ENCODE measurements at places on chromosomes 6 and 20. TPM values are rescaled to one million over a fixed set of nuclear protein-coding genes. Genes with fewer than 3 reads are reported as not detected.

Gene GRM1
- not detected for polyA plus RNA-seq

Gene IP6K3
- not detected for polyA plus RNA-seq

Gene STMN3
- polyA plus RNA-seq, result 0.10 TPM

Gene OPN5
- not detected for polyA plus RNA-seq

Gene CST5
- not detected for polyA plus RNA-seq

Gene PRR18
- polyA plus RNA-seq, result not detected

Gene CFB
- polyA plus RNA-seq, result 0.37 TPM

Gene TOX2
- polyA plus RNA-seq, result 0.39 TPM

Gene BMP2
- polyA plus RNA-seq, result not detected

Gene TCP11
- polyA plus RNA-seq, result not detected

Gene FERMT1
- polyA plus RNA-seq, result not detected

Gene SLC22A16
- polyA plus RNA-seq, result 15.6 TPM

Gene PRDM13
- polyA plus RNA-seq, result not detected

GRCh38 chr20:32789896-32790750, 27.9 kb downstream of the DNMT3B start:
- H3K27me3 ChIP-seq, result no peaks in the 10 kb centered on the region
- DNase-seq, result peak; percentile 54
- H3K36me3 ChIP-seq, result no peaks in the 10 kb centered on the region
- no peak overlapping the region for H3K4me3 ChIP-seq

- H3K27me3 ChIP-seq, result no peaks in the 10 kb centered on the region
- peak overlapping the region; percentile 8 for H3K27ac ChIP-seq
- no peak for DNase-seq
Observed at GRCh38 chr6:161082215-161082614, 90.6 kb downstream of the MAP3K4 start.

GRCh38 chr20:63179687-63180568, 36.0 kb downstream of the YTHDF1 start:
- no peaks in the 10 kb centered on the region for H3K4me1 ChIP-seq
- no peak for DNase-seq
- no peak overlapping the region for H3K27ac ChIP-seq
- no peak overlapping the region for H3K4me3 ChIP-seq
- no peaks in the 10 kb centered on the region for H3K36me3 ChIP-seq

GRCh38 chr20:10924644-10925201, 250.9 kb upstream of the JAG1 start:
- no peak overlapping the region for H3K4me3 ChIP-seq
- no peaks in the 10 kb centered on the region for H3K4me1 ChIP-seq
- H3K27ac ChIP-seq, result no peak overlapping the region

DNA sequence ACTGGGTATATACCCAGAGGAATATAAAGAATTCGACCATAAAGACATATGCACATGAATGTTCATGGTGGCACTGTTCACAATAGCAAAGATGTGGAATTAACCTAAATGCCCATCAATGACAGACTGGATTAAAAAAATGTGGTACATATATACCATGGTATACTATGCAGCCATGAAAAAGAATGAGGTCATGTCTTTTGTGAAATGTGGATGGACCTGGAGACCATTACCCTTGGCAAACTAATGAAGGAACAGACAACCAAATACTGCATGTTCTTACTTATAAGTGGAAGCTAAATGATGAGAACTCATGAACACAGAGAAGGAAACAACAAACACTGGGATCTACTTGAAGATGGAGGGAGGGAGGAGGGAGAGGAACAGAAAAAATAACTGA, 186.7 kb upstream of the SSTR4 start:
- H3K4me1 ChIP-seq, result no peaks in the 10 kb centered on the region
- no peaks in the 10 kb centered on the region for H3K36me3 ChIP-seq
- H3K4me3 ChIP-seq, result no peak overlapping the region
- H3K27me3 ChIP-seq, result no peaks in the 10 kb centered on the region

GRCh38 chr6:31578184-31579118, 3.1 kb downstream of the TNF start:
- no peak overlapping the region for H3K27ac ChIP-seq
- H3K27me3 ChIP-seq, result no peaks in the 10 kb centered on the region
- no peak for DNase-seq
- H3K36me3 ChIP-seq, result peaks cover 18% of the 10 kb centered on the region
- H3K4me1 ChIP-seq, result peaks cover 89% of the 10 kb centered on the region

GRCh38 chr6:169172456-169172855, 81.2 kb downstream of the THBS2 start:
- H3K27ac ChIP-seq, result no peak overlapping the region
- no peaks in the 10 kb centered on the region for H3K4me1 ChIP-seq
- H3K36me3 ChIP-seq, result no peaks in the 10 kb centered on the region

GRCh38 chr6:38509713-38510112, 130.0 kb downstream of the BTBD9 start:
- H3K27me3 ChIP-seq, result no peaks in the 10 kb centered on the region
- DNase-seq, result no peak
- H3K27ac ChIP-seq, result no peak overlapping the region
- no peaks in the 10 kb centered on the region for H3K36me3 ChIP-seq
- H3K4me1 ChIP-seq, result peaks cover 23% of the 10 kb centered on the region

DNA sequence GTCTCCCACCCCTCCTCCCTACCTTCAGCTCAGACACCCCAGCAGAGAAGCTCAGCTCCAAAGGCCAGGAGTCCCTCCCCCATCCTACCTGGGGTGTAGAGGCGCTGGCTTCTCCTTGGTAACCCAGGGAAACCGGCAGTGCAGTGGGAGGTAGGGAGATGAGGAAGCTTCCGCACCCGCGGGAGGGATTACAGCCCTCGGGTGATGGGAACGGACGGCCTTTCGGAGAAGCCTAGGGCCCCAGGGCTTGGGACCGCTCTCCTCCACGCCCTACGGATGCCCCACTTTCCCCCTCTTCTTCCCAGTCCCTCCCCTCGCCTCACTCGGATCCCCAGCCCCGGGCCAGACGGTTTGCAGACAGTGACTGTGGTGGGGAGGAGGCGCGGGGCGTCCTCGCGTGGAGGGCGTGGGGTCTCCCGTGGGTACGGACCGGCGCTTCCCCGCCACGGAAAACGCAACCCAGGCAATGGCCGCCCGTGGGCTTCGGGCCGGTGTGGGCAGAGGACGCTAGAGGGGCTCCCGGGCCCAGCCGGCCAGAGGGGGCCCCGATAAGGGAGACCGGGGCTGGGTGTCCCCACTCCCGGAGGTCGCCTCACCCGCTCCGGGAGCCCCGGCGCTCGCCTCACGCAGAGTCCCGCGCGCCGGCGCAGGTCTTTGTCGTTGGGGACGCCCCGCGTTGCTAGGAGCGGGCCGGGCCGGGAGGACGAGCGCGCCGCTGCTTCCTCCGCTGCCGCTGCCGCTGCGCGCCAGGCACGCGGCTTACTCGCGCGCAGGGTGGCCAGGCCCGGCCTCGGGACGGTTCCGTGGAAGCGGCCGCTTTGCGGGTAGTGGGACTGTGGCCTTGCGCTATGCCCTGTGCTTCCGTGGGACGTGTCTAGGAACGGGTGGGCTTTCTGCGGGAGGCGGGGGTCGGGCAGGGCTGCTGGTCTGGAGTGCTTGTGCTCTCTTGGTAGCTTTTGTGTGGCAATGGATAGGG, 15.8 kb downstream of the AARS2 start:
- H3K36me3 ChIP-seq, result peaks cover 21% of the 10 kb centered on the region
- H3K4me1 ChIP-seq, result peaks cover 9% of the 10 kb centered on the region
- peaks cover 43% of the 10 kb centered on the region for H3K27me3 ChIP-seq
- H3K27ac ChIP-seq, result no peak overlapping the region
- H3K4me3 ChIP-seq, result no peak overlapping the region
- no peak for DNase-seq

DNA sequence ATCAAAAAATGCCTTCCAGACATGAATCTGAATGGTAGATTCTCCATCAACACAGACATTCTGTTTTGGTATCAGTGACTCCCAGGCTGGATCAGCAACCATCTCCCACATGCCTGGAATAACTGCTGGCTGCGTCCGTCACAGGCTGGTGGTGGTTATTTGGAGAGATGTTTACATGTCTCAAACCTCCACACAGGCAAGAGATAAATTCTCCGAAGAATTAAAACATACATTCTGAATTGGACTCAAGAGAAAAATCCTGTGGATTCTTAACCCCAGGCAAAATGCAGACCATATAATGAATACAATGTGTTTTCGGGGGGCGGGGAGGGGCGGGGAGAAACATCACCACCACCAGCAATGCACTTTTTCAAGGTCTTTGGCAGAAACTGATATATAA, 108.2 kb downstream of the THBS2 start:
- H3K4me1 ChIP-seq, result peaks cover 9% of the 10 kb centered on the region
- H3K27me3 ChIP-seq, result no peaks in the 10 kb centered on the region
- no peak for DNase-seq
- H3K27ac ChIP-seq, result no peak overlapping the region
- H3K36me3 ChIP-seq, result no peaks in the 10 kb centered on the region

GRCh38 chr6:5095236-5095635, 10.1 kb downstream of the PPP1R3G start:
- H3K36me3 ChIP-seq, result no peaks in the 10 kb centered on the region
- H3K27ac ChIP-seq, result no peak overlapping the region
- no peaks in the 10 kb centered on the region for H3K27me3 ChIP-seq
- H3K4me3 ChIP-seq, result no peak overlapping the region

DNA sequence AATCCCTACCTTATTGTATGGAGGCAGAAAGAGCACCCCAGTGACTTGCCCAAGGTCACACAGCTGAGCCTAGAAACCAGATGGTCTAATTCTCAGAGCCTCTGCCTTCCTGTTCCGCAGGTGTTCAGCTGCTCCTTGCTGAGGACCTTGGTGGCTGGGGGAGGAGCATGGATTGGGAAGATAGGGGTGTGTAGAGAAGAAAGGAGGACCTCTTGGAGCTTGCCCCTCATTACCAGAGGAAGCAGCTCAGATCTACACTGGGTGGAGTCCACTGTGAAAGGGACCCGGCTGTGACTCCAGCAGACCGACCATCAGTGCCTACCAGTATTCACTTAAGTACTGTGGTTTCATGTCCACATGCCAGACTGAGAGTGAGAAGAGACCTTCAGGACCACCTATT, 15.2 kb downstream of the FOXP4 start:
- peaks cover 3% of the 10 kb centered on the region for H3K27me3 ChIP-seq
- no peak overlapping the region for H3K4me3 ChIP-seq
- H3K36me3 ChIP-seq, result peaks cover 12% of the 10 kb centered on the region

DNA sequence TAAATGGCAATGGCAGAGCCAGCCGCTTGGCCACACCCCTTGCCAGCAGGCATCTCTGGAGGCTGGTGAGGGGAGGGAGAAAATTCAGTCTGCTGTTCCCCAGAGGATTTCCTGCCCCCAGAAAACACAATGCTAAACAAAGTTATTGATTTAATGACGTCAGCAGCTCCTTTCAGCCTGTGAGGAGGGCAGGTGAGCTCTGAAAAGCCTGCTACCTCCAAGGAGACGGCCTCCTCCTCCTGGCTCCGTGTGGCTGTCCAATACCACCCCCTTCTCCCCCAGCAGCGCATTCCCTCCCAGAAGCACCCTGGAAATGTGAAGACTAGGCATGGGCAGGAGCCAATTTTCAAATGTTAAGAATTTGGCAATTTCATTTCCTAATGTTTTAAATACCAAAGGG, 393.1 kb downstream of the ZFAND3 start:
- H3K36me3 ChIP-seq, result no peaks in the 10 kb centered on the region
- H3K4me1 ChIP-seq, result no peaks in the 10 kb centered on the region
- H3K27me3 ChIP-seq, result no peaks in the 10 kb centered on the region
- H3K4me3 ChIP-seq, result no peak overlapping the region
- no peak overlapping the region for H3K27ac ChIP-seq

DNA sequence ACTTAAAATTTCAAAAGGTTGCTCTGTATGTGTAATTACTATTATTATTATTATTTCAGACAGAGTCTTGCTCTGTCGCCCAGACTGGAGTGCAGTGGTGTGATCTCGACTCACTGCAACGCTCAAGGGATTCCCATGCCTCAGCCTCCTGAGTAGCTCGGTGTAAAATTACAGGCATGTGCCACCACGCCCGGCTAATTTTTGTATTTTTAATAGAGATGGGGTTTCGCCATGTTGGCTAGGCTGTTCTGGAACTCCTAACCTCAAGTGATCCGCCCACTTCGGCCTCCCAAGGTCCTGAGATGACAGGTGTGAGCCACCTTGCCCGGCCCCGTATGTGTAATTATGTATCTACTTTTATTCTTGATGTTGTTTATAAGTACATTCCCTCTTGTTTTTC, 65.3 kb upstream of the ZNF217 start:
- peak overlapping the region; percentile 93 for H3K27ac ChIP-seq
- DNase-seq, result no peak
- no peak overlapping the region for H3K4me3 ChIP-seq
- H3K4me1 ChIP-seq, result peaks cover 95% of the 10 kb centered on the region
- no peaks in the 10 kb centered on the region for H3K36me3 ChIP-seq
- no peaks in the 10 kb centered on the region for H3K27me3 ChIP-seq

DNA sequence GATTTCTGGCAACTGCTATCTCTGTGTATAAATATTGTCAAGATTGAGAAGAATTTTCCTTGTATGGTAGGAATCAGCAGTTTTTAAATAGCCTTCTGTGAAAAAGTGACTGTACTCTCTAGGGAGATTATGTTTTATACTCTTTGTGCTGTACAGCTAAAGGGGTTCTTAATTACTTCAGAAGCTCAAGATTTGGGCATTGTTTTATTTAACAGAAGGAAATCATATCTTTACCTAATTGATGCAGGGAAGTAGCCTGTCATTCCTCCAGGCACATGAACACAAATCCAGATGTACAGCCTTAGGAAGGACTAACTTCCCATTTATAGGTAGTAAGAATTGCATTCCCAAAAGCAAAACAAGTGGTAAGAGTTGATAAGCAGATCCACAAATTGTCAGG, 1.3 kb downstream of the CALHM5 start:
- H3K27ac ChIP-seq, result no peak overlapping the region
- no peaks in the 10 kb centered on the region for H3K27me3 ChIP-seq
- H3K36me3 ChIP-seq, result no peaks in the 10 kb centered on the region
- no peak for DNase-seq

- no peak for DNase-seq
- H3K36me3 ChIP-seq, result peaks cover 49% of the 10 kb centered on the region
- no peaks in the 10 kb centered on the region for H3K27me3 ChIP-seq
Observed at GRCh38 chr20:62202083-62202395, 18.0 kb downstream of the HRH3 start.

GRCh38 chr6:84696166-84696565, 68.2 kb downstream of the TBX18 start:
- H3K4me1 ChIP-seq, result no peaks in the 10 kb centered on the region
- H3K4me3 ChIP-seq, result no peak overlapping the region
- no peak overlapping the region for H3K27ac ChIP-seq
- no peaks in the 10 kb centered on the region for H3K27me3 ChIP-seq
- DNase-seq, result no peak

DNA sequence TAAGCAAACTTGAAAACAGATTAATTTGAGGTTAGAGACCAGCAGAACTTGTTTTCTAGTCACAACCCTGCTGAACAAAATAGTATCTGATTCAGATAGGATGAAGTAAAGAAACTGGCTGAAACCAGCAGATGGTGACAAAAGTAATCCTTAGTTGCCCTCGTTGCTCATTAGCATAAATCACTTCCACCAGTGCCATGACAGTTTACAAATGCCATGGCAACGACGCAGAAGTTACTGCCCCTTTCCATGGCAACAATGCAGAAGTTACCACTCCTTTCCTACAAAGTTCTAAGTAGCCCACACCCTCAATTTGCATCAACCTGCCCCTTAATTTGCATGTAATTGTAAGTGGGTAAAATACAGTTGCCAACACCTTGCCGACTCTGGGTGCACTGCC, 23.7 kb downstream of the SNRPB start:
- H3K4me1 ChIP-seq, result no peaks in the 10 kb centered on the region
- H3K36me3 ChIP-seq, result no peaks in the 10 kb centered on the region
- peaks cover 5% of the 10 kb centered on the region for H3K27me3 ChIP-seq

- no peak for DNase-seq
- H3K4me1 ChIP-seq, result no peaks in the 10 kb centered on the region
- H3K36me3 ChIP-seq, result no peaks in the 10 kb centered on the region
- no peak overlapping the region for H3K27ac ChIP-seq
- no peak overlapping the region for H3K4me3 ChIP-seq
Observed at GRCh38 chr6:429515-430121, 38.1 kb downstream of the IRF4 start.

All from CD14-positive monocyte (primary cell).